ENCODE measurements at places on chromosomes 4 and X.
A peak's percentile ranks its signal among the peaks of the same experiment; 100 is the strongest.

- peak; percentile 89 for DNase-seq
Measured at GRCh38 chr4:145936142-145936996, 2.3 kb downstream of the ZNF827 start.

GRCh38 chrX:135480076-135480475, 40.4 kb upstream of the INTS6L start:
- no peak for DNase-seq

- no peak for DNase-seq
Measured at GRCh38 chrX:40083979-40084359, 13.8 kb downstream of the BCOR start.

DNA sequence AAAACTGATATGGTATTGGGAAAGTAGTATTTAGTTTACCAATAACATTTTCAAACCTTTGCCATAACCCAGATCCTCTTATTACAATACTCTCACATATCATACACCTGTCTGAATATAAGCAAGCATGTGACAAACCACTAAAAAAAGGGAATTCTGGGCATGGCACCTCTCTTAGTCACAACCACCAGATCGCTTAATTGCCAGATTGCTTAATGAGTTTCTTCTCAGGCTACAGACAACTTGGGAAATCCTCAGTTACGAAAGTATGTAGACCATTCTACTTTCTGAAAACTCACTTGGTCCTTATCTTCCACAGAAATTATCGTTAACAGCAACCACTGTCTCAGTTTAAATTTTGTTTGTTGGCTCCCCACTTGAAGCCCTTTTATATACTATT, 2.1 kb downstream of the NAF1 start:
- DNase-seq: no peak

Data from common myeloid progenitor, CD34-positive (primary cell).